Activated naive CD4-positive, alpha-beta T cell treated with anti-CD3 and anti-CD28 coated beads, Interleukin-2, amount 10 ng/mL, durations not matched to agents 5 hours and 36 hours (primary cell): ENCODE measurements at places on chromosomes 2 and 18. TPM values are rescaled to one million over a fixed set of nuclear protein-coding genes. Genes with fewer than 3 reads are reported as not detected.

MC5R gene
- not detected for total RNA-seq

POTEC gene
- total RNA-seq, result not detected

CHRNG gene
- not detected for total RNA-seq

PSME4 gene
- total RNA-seq, result 47.6 TPM

CD207 gene
- total RNA-seq, result not detected

GKN1 gene
- not detected for total RNA-seq
